Myocyte (in vitro differentiated cells): ENCODE measurements at places on chromosomes 7 and 10.

- no peak for DNase-seq
Measured at GRCh38 chr7:14322724-14323123, 333.3 kb upstream of the ETV1 start.

- DNase-seq, result no peak
Measured at GRCh38 chr7:148763622-148764021, 64.9 kb downstream of the CUL1 start.

DNA sequence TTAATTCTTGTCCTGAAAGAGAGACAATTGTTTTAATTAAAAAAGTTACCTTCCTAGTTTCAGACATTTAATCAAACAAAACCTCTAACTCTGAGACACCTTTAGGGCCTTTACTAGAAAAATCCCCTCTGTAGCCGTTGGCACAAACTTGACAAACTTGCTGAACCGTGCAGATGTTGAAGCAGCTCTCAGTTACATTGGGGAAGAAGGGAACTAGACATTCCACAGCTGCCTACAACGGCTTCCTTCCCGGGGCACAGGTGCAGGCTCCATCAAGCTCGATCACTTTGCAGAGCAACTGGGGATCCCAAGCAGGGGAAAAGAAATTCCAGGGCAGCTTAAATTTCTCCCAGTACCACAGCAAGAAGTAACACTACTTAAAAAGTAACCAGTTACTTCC, 141.3 kb downstream of the SKAP2 start:
- DNase-seq, result peak; percentile 27

DNA sequence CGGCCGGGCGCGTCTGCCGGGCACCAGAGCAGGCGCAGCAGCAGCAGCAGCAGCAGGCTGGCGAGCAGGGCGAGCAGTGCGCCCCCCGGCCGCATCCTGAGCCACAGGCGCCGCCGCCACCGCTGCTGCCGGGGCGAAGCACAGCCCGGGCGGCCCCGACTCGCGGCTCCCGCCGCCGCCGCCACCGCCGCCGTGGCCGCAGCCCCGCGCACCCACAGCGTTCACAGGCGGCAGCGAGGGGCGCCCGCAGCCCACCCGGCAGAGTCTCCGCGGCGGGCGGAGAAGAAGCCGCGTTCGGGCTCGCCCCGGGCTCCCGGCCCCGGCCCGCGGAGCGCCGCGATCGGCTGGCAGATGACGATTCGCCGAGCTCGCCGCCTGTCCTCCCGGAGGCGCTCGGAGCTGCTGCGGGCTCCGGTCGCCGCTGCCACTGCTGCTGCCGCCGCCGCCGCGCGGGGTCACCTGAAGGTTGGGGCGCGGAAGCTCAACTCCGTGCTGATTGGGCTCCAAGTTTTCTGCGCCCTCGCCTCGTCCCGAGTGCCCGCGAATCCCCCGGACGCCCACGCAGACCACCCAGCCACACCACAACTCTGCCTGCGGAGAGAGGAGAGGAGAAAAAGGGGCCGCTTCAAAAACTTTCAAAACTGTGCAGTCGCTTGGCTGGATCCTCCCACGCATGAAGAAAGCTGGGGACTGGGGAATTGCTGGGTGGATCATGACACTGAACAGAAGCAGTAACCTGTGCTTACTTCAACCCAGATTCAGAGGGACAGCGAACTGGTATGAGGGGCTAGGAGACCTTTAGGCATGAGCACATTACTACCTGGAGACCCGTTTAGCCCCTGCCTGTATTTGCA, at the start of gene ST8SIA6:
ST8SIA6 (minus strand) TSS at position 435 of the 854 bp plus-strand sequence; CDS start at position 95, 340 bp downstream.
- DNase-seq, result peak; percentile 57

DNA sequence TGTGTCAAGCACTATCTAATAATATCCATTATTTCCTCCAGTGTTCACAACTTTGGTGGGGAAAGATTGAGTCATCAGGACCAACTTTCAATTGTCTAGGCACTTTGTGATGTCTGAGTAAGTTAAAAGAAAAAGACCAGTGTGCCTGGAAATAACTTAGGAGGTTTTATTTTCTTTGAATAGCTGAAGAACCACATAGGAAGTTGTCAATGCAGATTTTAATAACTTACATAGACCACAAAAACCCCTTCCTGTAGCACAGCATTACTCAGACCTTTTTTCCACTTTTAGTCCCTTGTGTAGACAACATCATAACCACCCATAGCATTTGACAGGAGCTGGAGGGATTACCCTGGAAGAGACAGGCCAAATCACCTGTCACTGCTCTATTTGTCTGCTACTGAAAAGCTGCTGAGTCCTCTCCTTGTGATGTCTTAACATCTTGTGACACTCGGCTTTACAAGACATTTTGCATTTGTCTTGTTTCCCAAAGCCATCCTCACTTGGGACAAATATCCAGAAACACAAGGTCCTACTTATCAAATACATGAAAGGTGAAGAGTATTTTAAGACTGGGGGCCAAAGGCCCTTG, 241.5 kb upstream of the PTER start:
- no peak for DNase-seq

DNA sequence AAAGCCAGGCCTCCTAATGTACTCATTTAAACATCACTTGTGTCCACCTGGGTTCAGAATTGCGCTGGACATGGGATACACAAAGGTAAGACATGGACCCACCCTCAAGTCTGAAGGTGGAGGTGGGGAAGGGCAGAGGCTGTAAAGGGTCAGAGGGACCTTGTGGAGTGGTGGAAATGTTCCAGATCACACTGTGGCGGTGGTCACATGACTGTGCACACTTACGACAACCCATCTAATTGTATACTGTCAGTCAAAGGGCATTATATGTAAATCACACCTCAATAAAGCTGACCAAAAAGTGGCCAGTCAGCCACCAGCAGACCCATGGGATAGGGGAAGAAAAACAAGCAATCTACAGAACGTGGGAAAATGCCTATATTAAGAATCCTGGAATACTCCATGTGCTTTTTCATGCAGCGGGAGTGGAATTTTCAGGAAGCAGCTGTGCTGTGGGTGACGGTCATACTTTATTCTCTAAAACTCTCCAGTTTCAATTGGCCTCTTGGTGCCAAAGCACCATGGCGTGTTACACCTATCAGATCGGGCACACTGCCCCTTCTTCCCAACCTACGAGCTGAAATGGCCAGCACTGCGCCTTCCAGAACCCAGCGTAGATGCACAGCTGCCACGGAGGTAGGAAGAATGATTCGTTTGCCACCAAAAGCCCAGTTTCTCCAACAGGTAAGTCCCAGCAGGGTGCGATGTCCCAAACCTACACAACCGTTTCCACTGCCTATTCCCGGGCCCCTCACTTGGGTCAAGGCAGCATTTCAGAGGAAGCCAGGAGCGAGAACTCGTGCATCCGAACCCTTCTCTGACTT, 69.8 kb downstream of the PRKAG2 start:
- peak; percentile 37 for DNase-seq

DNA sequence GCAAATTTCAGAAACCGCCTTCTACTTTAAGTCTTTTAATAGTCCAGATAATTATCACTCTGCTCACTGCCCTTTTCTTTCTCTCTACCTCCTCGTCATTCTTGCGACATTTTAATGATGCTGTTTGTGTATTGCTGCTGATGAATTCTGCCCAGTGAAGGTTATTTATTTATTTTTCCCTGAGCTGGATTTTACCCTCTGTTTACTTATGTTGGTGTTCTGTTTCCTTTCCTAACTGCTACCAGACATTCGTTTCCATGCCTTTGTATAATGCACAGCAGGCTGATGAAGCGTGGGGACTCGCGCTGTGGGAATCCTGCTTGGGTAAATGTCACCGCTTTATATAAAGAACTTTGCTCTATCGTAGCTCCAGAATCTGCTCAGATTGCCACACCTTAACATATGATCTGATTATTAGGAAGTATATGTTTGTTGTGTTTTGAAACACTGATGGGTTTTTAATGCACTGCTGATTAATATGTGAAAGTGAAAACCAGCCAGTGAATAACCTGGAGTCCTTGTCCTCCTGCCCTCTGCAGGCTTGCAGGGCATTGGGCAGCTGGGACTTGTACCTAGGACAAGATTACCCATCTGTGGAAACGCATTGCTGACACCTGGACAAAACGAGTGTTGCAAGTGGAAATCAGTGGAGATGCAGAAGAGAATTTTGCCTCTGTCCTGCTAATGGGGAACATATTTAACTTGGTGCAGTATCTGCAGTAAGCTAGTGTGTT, 291.5 kb downstream of the SDK1 start:
- DNase-seq, result no peak

DNA sequence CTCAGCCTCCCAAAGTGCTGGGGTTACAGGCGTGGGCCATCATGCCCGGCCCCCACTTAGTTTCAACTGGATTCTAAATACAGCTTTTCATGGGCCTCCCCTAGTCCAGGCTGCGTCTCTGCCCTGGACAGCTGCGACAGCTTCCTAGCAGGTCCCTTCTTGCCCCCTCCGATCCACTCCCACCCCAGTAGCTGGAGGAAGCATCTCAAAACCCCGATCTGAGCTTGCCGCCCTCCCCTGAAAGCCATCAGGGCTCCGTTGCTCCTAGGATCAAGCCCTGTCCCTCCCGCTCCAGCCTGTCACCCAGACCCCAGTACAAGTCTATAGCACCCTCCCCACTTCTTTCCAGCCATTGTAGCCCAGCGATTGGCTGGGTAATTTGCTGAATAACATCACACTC, 64.5 kb downstream of the VWA2 start:
- DNase-seq, result no peak

DNA sequence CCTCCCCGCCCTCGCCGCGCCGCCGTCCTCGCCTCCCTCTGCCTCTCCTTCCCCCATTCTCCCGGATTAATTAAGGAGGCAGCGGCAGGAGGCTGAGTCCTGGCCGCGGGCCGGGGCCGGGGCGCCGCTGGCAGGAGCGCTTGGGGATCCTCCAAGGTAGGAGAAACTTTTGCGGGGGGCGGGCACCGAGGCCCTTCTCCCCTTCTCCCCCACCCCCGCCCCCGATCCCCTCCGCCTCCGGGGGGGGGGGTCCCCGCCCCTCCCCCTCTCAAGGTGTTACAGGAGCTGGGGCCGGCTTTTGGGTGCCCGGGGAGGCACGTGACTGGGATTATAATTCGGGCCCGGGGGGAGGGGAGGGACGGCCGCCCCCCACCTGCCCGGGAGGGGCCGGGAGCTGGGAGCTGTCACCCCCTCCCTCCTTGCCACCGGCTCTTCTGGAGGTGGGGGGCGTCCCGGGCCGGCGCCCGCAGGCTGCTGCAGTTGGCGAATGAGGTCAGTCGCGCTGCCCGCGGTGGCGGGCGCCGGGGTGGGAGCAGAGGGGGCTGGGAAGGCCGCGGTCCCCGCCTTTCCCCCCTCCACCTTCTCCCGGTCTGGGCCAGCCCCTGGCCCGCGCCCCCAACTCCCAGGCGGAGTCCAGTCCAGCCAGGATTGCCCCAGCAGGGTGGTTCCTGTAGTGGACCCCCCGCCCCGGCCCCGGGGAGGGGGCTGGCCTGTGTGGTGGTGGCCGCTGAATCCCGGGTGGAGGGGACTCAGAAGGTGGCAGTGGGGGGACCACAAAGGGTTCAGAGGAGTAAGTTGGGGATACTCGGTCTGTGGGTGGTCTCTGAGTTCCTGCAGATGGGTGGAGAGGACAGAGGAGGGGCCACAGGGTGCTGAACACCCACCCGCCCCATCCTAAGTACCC, 567 bp downstream of the GTF2IRD1 start:
- DNase-seq, result peak; percentile 62

DNA sequence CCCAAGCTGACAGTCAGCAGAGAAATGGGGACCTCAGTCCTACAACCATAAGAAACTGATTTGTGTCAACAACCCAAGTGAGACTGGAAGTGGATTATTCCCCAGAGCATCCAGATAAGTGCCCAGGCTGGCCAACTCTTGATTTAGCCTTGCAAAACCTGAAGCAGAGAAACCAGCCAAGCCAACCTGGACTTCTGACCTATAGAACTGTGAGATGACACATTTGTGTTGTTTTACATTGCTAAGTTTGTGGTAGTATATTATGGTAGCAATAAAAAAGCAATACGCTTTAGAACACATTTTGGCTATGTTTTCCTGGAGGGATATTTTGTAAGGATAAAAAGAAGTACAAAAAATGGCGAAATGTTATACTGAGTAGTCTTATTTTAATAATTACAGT, 19.7 kb upstream of the CCDC6 start:
- DNase-seq, result no peak

DNA sequence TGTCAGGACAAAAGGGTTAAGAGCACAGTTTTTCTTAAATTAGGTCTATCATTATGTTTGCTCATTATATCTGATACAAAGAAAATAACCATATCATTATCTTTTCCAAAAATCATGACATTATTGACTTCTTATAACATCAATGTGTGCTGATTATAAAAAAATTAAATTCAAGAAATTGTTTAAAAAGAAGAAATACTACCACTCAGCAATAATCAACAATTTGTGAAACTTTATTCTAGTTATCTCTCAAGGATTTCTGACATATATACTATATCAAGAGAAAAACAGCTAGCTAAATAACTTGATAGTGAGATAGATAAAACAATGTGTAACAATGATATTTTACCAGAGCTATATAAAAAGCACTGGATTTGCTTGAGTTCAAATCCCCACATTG, 360.7 kb upstream of the PHF14 start:
- DNase-seq, result no peak

DNA sequence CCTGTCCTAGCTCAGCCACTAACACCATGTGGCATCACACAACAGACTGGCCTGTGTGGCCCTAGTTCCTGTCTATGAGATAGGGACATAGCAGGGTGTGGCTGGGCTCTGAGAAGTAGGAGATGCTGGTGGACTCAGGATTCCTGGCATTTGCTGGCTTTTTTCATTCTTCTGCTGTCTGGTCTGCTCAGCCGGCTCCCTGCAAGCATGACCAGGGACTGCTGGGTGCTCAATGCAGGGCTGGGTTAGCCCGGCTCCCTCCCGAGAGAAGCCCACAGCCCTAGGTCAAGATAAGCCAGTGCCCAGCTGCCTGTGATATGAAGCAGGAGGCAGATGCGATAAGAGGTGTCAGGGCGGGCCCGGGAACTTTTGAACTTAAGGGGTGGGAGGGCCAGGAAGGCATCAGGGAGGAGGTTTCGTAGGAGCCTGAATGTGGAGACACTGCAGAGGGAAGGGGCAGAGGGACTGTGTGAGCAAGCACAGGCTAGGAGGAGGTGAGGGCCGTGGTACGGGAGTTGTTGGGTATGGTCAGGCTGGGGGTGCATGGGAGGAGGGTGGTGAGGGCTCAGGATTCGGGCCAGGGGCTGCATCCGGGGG, 3.5 kb downstream of the AQP1 start:
- no peak for DNase-seq

DNA sequence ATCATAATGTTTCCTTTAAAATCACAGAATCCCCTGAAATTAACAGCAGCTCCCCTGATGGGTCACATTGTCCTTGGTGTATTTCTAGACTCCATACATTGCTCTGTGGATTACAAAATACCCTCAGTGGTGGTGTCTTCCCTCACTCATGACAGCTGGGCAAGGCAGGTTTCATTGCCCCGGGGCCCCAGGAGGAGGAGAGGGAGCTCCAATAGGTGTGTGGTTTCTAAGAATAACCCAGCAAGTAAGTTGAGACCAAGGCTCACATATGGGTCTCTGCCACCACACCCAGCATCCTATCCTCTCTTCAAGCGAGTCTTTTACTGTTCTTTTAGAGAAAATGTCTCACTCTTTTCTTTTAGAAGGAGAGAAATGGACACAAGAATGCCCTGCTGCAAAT, 63.6 kb downstream of the PKD1L1 start:
- peak; percentile 36 for DNase-seq
